Astrocyte (in vitro differentiated cells and primary cell): ENCODE measurements at places on chromosomes 16 and 17. TPM values are rescaled to one million over a fixed set of nuclear protein-coding genes. Genes with fewer than 3 reads are reported as not detected.
A peak's percentile ranks its signal among the peaks of the same experiment; 100 is the strongest.

C16orf46 gene
- total RNA-seq = 0.24 and 1.8 TPM in 2 replicates

DNA sequence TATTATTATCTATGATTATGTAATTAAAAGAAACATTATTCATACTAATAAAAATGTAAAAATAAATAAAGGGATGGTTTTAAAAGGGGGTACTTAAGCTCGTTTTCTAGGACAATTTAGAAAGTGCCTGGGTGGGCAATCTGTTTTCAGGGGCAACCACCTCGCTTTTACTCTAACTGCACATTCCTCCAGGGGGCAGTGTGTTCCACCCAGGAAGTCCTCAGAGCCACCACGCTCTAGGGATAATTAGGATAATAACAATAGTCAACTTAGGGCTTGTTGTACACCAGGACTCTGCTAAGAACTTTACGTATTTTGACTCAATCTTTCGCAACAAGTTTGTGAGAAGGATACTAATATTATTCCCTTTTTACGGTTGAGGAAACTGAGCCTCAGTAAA, 396.7 kb upstream of the MAF start:
- no peaks in the 10 kb centered on the region for H3K36me3 ChIP-seq
- H3K27ac ChIP-seq = no peak overlapping the region
- DNase-seq = no peak
- H3K4me3 ChIP-seq = no peak overlapping the region
- no peaks in the 10 kb centered on the region for H3K27me3 ChIP-seq
- H3K4me1 ChIP-seq = no peaks in the 10 kb centered on the region

GRCh38 chr17:64259922-64260321, 3.1 kb downstream of the TEX2 start:
- H3K4me3 ChIP-seq = no peak overlapping the region
- peak; percentile 66 for DNase-seq

DNA sequence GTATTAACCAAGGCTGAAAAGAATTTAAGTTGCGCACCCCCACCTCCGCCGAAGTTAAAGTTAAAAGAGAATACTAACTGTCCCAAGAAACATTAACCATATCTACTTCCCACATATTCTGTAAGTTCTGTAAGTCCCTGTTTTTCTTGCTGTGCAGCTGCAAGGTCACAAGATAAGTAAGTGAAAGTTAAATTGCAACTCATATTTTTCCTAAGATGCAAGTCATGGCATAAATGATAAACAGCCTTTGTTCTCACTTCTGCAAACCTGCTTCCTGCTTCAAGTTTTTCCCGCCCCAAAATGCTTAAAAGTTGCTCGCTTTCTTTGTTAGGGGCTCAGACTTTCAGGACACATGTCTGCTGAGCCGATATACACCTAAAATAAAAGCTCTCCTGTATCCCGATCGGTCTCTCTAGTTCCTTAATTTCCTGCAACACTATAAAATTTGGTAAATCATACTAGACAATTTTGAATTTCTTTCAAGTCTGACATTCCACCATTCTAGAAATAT, 32.6 kb upstream of the ABCA9 start:
- no peak overlapping the region for H3K4me3 ChIP-seq
- no peaks in the 10 kb centered on the region for H3K27me3 ChIP-seq
- no peaks in the 10 kb centered on the region for H3K4me1 ChIP-seq
- no peak overlapping the region for H3K27ac ChIP-seq
- DNase-seq = no peak
- H3K36me3 ChIP-seq = no peaks in the 10 kb centered on the region

DNA sequence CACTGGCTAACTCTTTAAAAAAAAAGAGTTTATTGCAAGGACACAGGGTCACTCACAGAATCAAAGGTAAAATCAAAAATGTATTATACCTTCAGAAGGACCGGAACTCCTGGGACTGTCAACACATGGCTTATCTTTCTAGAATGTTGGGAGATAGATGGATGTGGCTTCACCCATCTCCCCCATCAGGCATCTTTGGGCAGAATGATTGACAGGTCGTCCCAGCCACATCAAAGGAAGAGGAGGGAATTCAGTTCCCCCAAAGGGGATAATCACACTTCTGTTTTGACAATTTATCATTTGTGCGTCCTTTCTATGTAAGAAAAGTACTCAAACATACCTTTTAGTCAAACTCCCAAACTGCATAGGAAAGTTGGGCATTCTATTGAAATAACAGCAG, 228.6 kb upstream of the CDH5 start:
- H3K27ac ChIP-seq = no peak overlapping the region
- H3K4me1 ChIP-seq = peaks cover 7% of the 10 kb centered on the region
- H3K4me3 ChIP-seq = no peak overlapping the region
- no peaks in the 10 kb centered on the region for H3K27me3 ChIP-seq
